ENCODE measurements at places on chromosomes 6 and 20.

- DNase-seq = no peak
Measured at GRCh38 chr20:7090811-7091210, 323.3 kb downstream of the BMP2 start.

DNA sequence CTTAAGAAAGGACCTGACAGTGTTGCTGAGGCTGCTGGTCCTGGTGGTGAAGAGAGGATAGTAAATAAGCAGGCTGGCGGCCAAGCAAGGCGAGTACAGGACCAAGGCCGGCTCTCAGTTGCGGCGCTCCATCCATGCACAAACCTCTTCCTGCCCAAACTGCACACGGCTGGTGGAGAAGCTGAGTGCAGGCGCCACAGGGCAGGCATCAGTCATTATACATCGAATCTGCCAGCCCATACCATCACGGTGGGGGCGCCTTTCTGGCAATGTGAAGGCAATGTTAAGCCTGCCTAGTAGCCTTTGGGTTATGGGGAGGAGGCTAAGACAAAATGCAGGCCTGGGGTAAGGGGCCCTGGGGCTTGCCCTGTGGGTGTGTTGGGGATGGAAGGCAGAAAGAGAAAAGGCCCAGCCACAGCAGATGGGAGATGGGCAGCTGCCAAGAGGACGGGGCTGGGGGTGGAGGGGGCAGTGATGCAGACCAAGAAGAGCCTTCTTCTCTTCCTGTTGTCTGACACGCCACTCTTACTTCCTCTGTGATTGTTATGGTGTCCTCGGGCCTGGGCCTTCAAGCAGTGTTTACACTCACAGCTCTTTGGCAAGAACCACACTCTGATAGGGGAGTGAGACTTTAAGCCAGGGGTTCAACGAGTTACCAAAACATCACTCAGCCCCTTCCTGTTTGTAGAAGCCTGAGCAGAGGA, 20.3 kb upstream of the KCNK16 start:
- no peak for DNase-seq

DNA sequence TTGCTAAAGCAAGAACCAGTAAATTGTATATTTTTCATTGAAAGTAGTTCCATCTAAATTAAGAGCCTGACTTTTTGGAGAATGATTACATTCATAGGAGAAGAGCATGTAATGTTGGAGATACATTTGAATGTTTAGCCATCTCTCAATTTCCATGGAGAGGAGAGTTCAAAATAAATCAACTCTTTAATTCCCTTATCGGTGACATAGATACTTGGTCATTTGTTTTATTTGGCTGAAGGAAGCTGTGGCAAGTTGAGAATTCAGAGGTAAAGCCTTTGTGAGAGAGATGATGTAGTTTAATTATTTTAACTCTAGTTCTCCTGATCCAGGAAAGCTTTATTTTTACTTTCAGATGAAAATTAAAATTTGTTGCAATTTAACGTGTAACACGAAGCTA, 22.3 kb downstream of the QKI start:
- no peak for DNase-seq

DNA sequence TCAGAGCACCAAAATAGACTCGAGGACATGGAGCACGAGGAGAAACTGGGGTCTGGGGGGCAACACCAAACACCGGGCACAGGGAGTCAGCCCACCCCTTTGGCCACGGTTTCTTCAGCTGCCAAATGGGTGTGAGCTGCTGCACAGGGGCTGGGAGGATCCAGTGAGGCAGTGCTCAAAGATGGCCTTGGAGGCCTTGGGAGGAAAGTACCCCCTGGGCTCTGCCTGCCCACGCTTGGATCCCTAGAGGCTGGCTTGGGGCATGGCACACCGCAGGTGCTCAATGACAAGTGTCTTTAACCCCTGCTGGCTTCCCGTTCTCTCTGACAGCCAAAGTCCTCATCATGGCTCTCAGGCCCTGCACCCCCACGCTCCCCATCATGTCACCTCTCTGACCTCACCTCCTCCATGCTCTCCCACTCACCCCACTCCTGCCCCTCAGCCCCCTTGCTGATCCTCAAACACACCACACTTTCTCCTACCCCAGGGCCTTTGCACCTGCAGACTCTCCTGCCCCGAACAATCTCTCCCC, 190.3 kb downstream of the ANKRD60 start:
- no peak for DNase-seq

- DNase-seq = no peak
Measured at GRCh38 chr6:158854214-158855101, 35.3 kb upstream of the EZR start.

- DNase-seq = no peak
Measured at GRCh38 chr6:158514176-158514575, 45.7 kb upstream of the TMEM181 start.

DNA sequence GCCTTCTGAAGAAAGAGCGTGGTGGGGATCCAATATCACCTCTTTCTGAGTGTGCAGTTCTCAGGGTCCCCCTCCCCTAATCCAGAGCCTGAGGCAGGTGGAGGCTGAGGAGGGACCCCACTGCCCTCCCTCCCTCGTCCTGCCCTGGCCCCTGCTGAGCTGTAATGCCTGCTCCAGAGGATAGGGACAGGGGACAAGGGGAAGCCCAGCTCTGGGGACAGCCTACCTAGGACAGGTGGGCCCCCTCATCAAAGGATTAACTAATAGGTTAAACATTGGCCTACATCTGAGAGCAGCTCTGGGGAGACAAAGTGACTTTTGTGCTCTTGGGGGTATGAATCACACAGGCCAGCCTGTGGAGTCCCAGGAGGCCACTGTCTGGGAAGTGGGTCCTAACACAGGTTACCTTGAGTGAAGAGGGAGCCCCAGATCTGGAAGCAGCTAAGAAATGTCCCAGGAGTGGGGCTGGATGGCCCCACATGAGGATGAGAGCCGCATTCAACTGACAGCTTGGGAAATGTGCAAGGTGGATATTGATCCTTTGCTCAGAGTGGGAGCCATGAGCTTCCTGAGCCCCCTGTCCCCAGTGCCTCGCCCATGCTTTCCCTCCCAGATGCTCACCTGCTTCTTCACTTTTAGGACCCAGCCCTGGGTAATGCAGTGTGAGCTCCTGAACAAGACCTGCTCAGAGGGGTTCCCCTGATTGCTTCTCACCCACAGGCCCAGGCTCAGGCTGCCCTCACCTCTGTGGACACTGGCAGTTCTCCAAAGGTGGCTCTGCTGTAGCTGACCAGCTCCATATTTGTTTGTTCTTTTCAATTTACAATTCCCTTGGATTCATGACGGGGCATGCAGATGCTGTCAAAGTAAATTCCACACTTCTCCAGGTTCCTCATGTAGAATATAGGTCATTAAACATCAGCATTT, 17.8 kb upstream of the CST9L start:
- no peak for DNase-seq

GRCh38 chr6:36657942-36658544, 20.5 kb upstream of the CDKN1A start:
- no peak for DNase-seq

DNA sequence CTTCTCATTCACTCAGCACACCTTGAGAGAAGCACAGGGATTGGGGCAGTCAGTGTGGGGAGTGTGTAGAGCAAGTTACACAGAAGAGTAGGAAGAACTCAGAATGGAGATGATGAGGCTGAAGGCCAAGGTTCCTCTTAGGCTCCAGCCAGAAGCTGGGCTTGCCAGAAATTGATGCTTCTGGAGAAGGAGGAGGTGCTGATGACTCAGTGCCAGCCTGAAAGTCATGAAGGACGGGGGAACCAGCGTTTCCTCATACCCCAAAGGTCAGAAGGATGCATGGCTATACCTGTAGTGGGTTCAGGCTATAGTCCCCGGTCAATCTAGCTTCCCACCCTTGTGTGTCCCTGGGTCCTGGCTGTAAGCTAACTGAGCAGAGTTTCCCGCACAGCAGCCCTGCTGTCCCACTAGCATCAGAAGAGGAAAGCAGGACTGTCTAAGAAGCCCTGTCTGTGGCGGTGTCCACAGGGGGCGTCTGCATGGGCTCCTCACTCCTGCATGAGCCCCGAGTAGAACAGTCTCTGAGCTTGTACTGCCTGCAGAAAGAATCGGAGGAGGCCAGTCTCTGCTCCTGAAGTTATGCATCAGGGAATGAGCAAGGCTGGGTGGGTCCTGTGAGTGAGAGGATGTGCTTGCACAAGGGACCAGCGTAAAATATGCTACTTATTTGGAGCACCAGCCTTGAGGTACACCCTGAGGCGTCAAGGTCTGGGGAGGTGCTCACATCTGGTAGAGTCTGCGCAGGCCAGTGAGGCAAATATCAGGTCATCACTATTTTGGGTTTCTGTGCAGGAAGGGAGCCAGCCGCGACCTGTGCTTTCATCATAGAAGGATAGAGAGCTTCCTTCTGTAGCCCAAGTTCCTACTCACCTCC, 148.5 kb downstream of the MRPL14 start:
- no peak for DNase-seq

- DNase-seq = no peak
Measured at GRCh38 chr6:165557674-165558073, 105.4 kb downstream of the PDE10A start.

DNA sequence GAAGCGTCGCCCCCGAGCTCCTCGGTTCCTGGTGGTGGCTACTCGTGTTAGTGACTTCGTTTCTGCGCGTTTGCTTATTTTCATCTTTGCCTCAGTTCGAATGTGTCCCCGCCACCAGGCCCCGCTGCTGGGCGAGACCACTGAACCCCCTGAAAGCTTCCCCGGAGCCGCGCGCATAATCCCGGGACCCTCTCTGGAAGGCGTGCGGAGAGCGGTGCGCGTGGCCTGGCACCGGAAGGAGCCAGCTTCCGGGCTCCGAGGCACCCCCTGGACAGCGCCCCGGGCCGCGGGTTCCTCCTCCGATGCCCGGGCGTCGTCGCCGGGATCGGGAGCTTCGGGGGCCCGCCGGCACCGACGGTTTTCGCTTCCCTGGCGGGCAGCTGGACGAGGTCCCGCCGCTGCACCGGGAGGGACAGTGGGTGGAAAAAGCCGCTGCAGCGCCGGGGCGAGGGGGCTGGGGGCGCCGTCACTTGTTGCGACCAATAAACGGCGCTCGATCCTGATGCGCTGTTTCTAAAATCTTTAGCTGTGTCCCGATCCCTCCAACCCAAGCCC, 643 bp upstream of the SLC35D3 start:
- DNase-seq = no peak

GRCh38 chr6:147190556-147190955, 13.7 kb upstream of the STXBP5 start:
- DNase-seq = no peak

DNA sequence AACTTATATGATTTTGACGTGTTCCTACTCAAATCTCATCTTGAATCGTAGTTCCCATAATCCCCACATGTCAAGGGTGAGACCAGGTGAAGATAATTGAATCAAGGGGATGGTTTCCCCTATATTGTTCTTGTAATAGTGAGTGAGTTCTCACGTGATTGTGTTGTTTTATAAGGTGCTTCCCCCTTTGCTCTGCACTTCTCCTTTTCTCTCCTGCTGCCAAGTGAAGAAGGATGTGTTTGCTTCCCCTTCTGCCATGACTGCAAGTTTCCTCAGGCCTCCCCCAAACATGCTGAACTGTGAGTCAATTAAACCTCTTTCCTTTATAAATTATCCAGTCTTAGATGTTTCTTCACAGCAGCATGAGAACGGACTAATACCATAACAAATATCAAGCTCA, 83.2 kb downstream of the MANEA start:
- no peak for DNase-seq

GRCh38 chr6:96604420-96604819, 41.5 kb downstream of the FHL5 start:
- no peak for DNase-seq

GRCh38 chr20:64077876-64078551, 1.3 kb downstream of the RGS19 start:
- no peak for DNase-seq

All from putamen (tissue), 1 donor.